ENCODE measurements at places on chromosomes 11 and 22. TPM values are rescaled to one million over a fixed set of nuclear protein-coding genes. Genes with fewer than 3 reads are reported as not detected.

GRCh38 chr11:46302866-46303265 is 25.4 kb downstream of the CREB3L1 start:
- no peak for ATAC-seq

- no peak for ATAC-seq
Observed at GRCh38 chr11:64568041-64568571, 22.9 kb upstream of the SLC22A12 start.

GRCh38 chr11:27216270-27217149 is 146.5 kb downstream of the CCDC34 start:
- no peak for ATAC-seq

DNA sequence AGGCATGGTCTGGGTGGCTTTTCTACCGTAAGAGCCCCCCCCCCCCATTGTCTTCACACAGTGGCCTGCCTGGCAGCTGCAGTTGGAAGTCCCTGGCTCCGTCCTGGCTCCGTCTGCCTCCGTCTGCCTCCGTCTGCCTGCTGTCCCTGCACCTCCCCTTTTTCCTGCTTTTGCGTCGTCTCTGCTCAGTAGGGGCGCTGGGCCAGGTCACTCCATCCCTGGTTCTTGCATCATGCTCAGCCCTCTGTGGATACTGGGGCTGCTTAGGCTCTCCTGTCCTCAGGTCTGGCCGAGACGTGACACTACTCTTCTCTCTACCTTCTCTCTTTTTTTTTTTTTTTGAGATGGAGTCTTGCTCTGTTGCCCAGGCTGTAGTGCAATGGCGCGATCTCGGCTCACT is 27.8 kb downstream of the AP2A2 start:
- ATAC-seq, result no peak

DNA sequence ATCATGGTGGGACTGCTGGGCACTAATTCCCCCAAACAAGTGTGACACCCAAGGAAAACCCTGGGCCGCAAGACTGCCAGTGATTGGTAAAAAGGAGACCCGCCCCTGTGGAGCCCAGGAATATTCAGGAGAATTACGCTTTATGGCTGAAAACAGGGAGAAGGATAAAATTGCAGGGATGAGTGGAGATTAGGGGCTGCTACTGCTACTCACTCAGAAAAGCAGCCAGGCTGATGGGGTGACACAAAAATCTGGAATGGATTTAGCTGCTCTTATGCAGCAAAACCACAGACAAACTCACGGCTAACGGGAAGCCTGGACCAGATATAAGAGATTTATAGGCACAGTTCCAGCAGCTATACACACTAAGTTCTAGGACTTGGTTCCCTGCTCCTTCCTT is 4.4 kb upstream of the FBXO3 start:
- ATAC-seq, result no peak

- peak; percentile 83 for ATAC-seq
Observed at GRCh38 chr11:122981388-122982264, at the start of gene BSX. BSX (minus strand) TSS chr11:122981834; CDS start chr11:122981671, 163 bp downstream.

DNA sequence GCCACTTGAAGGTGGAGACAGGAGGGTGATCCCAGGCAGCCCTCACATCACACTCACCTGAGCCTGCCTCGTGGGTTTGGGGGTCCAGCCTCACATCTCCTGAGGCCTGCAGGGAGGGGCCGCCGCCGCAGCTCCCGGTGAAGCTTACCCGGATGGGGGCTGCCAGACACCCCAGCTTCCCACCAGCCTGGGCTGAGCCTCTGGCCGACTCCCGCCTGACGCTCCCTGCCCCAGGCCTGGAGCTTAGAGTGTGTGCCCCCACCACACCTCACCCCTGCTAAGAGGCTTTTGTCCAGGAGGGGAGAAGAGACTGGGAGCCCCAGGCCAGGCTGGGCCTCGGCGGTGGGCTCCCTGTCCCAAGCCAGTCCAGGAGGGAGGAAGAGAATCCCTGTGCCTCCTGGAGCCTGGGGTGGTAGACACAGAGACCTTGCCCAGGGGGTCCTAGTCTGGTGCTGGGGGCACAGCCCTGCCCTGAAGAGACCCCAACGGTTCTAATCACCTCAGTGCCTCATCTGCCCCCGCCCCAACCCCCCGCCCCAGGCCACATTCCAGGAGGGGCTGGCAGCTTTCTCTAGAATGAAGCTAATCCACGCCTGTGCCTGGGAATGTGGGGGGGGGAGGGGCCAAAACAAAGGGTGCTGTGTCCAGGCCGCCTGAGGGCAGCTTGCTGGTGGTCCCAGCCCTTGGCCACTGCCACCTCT is at the start of gene SLC16A8:
Gene SLC16A8, minus strand, starts transcription at position 254 of the 701 bp plus-strand sequence. CDS start 1,311 bp downstream, outside the sequence.
- ATAC-seq, result no peak

- ATAC-seq, result no peak
Observed at GRCh38 chr11:33733980-33734379, 2.2 kb downstream of the CD59 start.

- ATAC-seq, result no peak
Observed at GRCh38 chr11:3684819-3685172, 13.6 kb upstream of the CHRNA10 start.

GRCh38 chr11:28228196-28228895 is 120.2 kb downstream of the METTL15 start:
- no peak for ATAC-seq

DNA sequence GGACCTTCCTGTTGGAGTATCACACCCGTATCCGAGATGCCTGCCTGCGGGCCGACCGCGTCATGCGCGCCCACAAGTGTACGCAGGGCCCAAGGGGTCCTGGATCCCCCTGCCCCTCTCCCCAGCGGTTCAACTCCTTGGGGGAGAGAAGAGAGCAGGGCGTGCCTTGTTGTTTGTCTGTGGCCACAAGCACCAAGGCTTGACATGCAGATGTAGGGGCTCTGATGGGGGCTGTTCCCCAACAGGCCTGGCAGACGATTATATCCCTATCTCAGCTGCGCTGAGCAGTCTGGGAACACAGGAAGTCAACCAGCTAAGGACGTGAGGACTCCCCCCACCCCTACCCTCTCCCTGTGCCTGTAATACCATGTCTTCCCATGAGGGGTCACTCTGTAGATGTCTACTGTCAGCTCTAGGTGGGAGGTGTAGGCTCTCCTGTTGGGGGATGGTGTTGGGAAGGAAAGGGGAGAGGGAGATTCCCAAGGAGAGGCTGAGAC is 6.8 kb downstream of the CFL1 start:
- peak; percentile 22 for ATAC-seq

- no peak for ATAC-seq
Observed at GRCh38 chr22:30193031-30193775, 53.4 kb downstream of the LIF start.

DNA sequence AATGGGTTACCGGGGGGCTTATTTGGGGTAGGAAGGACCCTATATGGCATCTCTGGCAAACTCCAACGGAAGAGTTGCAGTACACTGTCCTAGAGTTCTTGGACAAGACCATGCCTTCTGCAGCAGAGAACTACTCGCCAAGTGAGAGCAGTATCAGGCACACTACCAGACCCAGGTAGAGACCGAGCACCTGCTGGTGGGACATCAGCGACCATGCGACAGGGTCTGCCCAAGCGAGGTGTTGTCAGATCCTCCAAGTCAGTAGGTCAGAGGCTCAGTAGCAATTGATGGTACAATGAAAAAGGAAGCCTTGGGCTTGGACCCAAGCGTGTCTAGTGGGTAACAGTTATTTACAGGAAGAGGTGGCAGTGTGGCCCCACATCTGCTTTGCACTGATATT is 3.1 kb upstream of the CHKB start:
- ATAC-seq, result no peak

DNA sequence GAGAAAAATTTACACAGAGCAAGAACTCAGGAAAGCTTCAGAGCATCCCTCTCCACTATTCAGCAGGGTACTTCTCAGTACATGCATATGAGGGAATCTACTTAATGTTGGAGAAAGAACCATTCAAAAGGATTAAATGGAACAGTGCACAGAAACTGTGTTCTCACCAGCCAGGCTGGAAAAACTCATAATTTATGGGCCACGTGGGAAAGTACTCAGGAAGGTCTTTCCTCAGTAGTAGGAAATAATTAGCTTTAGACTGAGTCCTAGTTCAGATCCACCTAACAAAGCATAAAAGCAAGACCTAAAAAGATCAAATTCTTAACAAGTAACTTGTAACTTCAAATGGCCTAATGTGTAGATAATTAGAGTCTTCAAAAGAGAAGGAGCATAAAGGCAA is 134.0 kb downstream of the FAM76B start:
- no peak for ATAC-seq

DNA sequence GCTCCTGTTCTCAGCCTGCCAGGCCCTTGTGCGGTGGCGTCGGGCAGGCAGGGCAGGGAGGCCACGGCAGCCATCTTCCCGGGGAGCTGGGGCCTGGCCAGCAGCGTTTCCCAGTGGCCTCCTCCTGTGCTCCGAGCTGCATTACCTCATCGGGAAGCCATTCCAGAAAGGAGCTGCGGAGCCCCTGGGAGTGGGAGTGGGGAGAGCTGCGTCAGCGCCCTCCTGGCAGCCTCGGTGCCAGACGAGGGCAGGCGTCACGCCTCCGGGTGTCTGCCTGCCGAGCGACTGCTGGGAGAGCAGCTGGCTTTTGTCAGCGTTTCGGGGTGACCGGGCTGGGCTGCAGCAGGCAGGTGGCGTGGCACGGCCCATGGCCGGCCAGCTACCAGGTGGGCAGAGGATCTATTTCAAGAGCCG is 30.9 kb upstream of the WNT7B start:
- ATAC-seq, result peak; percentile 59

DNA sequence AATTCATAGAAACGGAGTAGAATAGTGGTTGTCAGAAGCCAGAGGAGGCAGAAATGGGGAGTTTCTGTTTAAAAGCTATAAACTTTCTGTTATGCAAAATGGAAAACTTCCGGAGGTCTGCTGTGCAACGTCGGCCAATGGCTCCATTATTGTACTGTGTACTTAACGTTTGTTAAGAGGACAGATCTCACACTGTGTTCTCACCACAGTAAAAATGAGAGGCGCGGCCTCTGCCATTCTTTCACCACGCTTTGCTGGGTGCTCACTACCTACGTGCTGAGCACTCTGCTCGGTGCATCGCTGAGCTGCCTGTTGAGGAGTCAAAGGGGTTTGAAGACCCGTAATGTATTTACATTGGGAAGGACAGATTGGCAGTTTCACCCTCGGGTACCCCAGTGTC is 218.8 kb upstream of the B3GAT1 start:
- ATAC-seq, result no peak

DNA sequence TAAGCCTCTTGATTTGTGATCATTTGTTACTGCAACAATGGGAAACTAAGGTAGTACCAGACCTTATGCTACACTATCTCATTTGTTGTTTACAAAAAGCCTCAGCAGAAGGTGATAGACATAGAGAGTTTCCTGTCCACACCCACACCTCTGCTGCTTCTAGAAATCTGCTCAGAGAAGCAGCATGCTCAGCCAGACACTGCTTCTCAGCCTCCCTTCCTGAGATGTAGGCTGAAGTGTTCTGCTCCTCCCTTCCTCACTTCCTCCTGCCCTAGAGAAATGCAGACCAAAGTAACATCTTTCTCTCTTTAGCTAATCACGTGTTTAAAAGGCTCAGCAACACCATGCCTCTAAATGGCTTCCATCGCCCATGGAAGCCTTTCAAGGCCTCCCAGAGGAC is 88.4 kb downstream of the SLC1A2 start:
- ATAC-seq, result no peak

DNA sequence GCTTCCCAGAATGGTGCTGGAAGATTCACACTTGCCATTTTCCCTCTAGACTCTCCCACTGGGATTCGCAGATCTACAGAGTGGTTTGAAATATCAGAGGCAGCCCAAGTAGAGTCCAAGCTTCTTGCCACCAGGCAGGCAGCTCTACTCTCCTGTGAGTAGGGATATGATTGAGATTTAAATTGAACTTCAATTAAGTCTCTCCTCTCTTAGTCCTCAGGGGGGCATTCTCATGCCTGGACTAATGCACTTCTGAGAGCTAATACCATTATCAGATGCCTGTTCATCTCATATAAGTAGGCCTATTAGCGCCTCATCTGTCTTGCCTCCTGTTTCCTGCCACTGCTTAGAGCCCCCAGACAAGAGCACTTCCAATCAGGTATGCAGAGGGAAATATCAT is 25.5 kb upstream of the AMPD3 start:
- ATAC-seq, result no peak

GRCh38 chr11:12285811-12286222 is 91.6 kb upstream of the PARVA start:
- ATAC-seq, result no peak

DNA sequence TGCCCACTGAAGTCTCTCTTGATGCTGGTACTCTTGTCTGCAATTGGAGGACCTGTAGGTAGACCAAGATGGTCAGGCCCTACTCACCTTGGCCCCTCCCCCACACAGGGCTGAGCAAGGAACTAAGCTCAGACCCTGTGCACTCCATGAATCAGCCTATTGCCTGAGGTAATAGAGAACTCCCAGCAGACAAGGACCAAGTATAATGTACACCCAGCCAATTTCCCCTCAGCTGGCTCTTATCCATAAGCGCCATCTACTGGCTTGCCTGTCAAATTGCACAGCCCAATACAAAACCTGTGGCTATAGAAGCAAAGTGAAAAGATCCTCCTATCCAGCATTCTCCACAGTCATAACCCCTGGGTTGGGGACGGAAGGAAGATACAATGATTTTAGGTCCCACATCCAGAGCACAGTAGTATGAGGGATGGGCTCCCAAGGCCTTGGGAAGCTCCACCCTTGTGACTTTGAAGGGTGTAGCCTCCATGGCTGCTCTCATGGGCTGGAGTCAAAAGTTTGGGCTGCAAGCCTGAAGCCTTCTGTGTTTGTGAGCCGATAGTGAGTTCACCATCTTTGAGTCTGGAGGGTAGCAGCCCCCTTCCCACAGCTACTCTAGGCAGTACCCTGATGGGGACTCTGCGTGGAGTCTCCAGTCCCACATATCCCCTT is 56.0 kb downstream of the GLYATL2 start:
- ATAC-seq, result peak; percentile 93

DNA sequence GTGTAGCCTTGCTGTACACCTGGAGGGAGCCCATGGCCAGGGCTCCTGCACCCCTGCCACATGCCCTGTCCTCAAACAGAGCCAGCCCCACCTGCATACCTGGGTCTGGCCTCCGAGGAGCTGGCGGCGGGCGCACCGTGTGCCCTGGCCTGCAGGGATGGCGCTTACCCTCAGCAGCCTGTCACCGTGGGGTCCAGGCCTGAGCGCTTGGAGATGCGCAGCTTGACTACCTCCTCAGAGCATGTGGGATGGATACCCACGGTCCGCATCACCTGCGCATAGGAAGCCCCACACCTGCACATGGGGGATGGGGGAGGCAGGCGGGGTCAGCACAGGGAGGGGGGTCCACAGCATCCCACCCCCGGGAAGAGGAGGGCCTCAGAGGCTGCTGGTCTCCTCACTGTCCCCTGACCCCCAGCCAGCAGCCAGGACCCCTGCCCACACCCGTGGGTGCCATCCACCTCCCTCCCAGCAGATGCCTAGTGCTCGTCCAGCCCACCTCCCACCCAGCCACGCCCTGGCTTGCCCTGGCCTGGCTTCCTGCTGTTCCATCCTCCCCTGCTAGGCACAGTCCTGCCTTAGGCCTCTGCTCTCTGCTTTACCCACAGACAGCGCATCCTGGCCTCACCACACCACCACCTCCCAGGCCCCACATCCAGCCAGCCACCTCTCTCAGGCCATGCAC is 22.4 kb upstream of the GNB1L start:
- ATAC-seq, result no peak

GRCh38 chr22:32544953-32545558 is 70.4 kb downstream of the FBXO7 start:
- ATAC-seq, result no peak

Gene YAP1
- 95.2 TPM for total RNA-seq

Gene MIAT
- total RNA-seq, result 1.1 TPM

Gene CHRDL2
- total RNA-seq, result 2.0 TPM

Gene B3GAT1
- total RNA-seq, result 0.08 TPM

Gene CARD18
- total RNA-seq, result 4.4 TPM

Gene FZD4
- total RNA-seq, result 3.3 TPM

Gene ARFGAP3
- 18.9 TPM for total RNA-seq

Gene PLEKHB1
- total RNA-seq, result 1.4 TPM

Gene SCGB1C1
- not detected for total RNA-seq

Gene SLCO2B1
- total RNA-seq, result 9.7 TPM

Gene PKDREJ
- 0.04 TPM for total RNA-seq

Gene C11orf86
- total RNA-seq, result not detected

Gene C1QTNF6
- total RNA-seq, result 2.0 TPM
